Activated CD8-positive, alpha-beta T cell treated with anti-CD3 and anti-CD28 coated beads, Interleukin-2, amount 10 ng/mL, durations not matched to agents 7 days and 5 days (primary cell): ENCODE measurements at places on chromosomes 6 and 20. TPM values are rescaled to one million over a fixed set of nuclear protein-coding genes. Genes with fewer than 3 reads are reported as not detected.

GRCh38 chr6:148491638-148492251 is 149.1 kb downstream of the SASH1 start:
- no peak for DNase-seq
- peaks cover 5% of the 10 kb centered on the region for H3K27me3 ChIP-seq
- no peak overlapping the region for H3K27ac ChIP-seq
- H3K36me3 ChIP-seq: no peaks in the 10 kb centered on the region
- no peak overlapping the region for H3K4me3 ChIP-seq

DNA sequence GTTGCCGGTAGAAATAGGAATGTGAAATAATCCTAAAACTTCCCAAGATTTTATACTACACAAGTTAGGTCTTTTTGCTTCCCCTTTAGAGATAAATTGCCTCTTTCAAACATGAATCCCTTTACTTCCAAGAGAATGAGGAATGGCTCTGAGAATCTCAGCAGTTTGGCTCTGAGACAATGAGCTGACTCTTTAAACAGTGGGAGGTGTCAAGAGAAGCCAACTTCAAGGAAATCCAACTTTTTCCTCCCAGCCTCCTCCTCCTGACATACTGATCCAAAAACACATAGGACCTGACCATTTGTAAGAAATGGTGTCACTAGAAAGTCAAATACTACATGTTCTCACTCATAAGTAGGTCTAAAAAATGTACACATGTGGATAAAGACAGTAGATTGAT is 154.2 kb downstream of the ALDH8A1 start:
- DNase-seq: no peak
- H3K27ac ChIP-seq: no peak overlapping the region
- H3K4me1 ChIP-seq: no peaks in the 10 kb centered on the region
- no peak overlapping the region for H3K4me3 ChIP-seq
- H3K27me3 ChIP-seq: peaks cover 10% of the 10 kb centered on the region

DNA sequence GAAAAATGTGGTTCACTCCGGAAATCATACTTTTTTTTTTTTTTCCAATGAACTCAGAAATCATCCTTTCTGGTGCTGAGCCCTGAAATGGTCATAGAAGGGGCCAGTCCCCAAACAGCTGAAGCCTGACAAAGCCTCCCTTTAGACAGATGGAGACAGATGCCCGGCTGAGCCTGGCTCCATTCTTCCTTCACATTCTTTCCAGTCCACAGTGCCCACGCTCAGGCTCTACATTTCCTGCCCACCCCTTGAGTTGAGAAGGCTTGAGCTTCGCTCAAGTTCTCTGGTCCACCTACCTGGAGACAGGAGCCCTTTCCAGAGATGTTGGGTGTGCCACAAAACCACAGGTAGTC is 41.2 kb downstream of the KCNK5 start:
- no peaks in the 10 kb centered on the region for H3K27me3 ChIP-seq
- no peak overlapping the region for H3K27ac ChIP-seq
- no peak overlapping the region for H3K4me3 ChIP-seq
- no peak for DNase-seq
- peaks cover 29% of the 10 kb centered on the region for H3K36me3 ChIP-seq

- peaks cover 14% of the 10 kb centered on the region for H3K4me1 ChIP-seq
- no peaks in the 10 kb centered on the region for H3K36me3 ChIP-seq
- no peak overlapping the region for H3K4me3 ChIP-seq
- DNase-seq: no peak
- H3K27ac ChIP-seq: no peak overlapping the region
Observed at GRCh38 chr6:31173406-31173805, 2.9 kb upstream of the POU5F1 start.

The TRIM27 gene
- total RNA-seq: 60.1 TPM

- peaks cover 47% of the 10 kb centered on the region for H3K36me3 ChIP-seq
- no peak for DNase-seq
- no peak overlapping the region for H3K4me3 ChIP-seq
- H3K27me3 ChIP-seq: no peaks in the 10 kb centered on the region
- H3K4me1 ChIP-seq: peaks cover 2% of the 10 kb centered on the region
Observed at GRCh38 chr6:144777249-144777648, 492.1 kb downstream of the UTRN start.

The TRIM15 gene
- total RNA-seq: not detected

GRCh38 chr20:32906871-32907495 is 48.3 kb downstream of the EFCAB8 start:
- no peak for DNase-seq
- no peaks in the 10 kb centered on the region for H3K27me3 ChIP-seq
- no peak overlapping the region for H3K27ac ChIP-seq
- H3K4me3 ChIP-seq: no peak overlapping the region
- peaks cover 27% of the 10 kb centered on the region for H3K4me1 ChIP-seq

- no peaks in the 10 kb centered on the region for H3K36me3 ChIP-seq
- peaks cover 16% of the 10 kb centered on the region for H3K27me3 ChIP-seq
- H3K4me3 ChIP-seq: no peak overlapping the region
- H3K4me1 ChIP-seq: peaks cover 32% of the 10 kb centered on the region
- DNase-seq: no peak
Observed at GRCh38 chr6:7085911-7086310, 21.9 kb upstream of the RREB1 start.

The FAM135A gene
- total RNA-seq: 7.8 TPM

- peak overlapping the region; percentile 90 for H3K27ac ChIP-seq
- H3K4me3 ChIP-seq: peak overlapping the region; percentile 91
- peaks cover 29% of the 10 kb centered on the region for H3K36me3 ChIP-seq
- no peaks in the 10 kb centered on the region for H3K27me3 ChIP-seq
- H3K4me1 ChIP-seq: peaks cover 56% of the 10 kb centered on the region
- peak; percentile 68 for DNase-seq
Observed at GRCh38 chr6:10720265-10720959, 2.5 kb upstream of the TMEM14C start.

The RIPPLY2 gene
- not detected for total RNA-seq

The ZSCAN23 gene
- 0.79 TPM for total RNA-seq

- peaks cover 52% of the 10 kb centered on the region for H3K4me1 ChIP-seq
- H3K4me3 ChIP-seq: peak overlapping the region; percentile 61
- peak overlapping the region; percentile 67 for H3K27ac ChIP-seq
- no peaks in the 10 kb centered on the region for H3K27me3 ChIP-seq
Observed at GRCh38 chr20:50546729-50547314, 36.6 kb downstream of the PTPN1 start.

DNA sequence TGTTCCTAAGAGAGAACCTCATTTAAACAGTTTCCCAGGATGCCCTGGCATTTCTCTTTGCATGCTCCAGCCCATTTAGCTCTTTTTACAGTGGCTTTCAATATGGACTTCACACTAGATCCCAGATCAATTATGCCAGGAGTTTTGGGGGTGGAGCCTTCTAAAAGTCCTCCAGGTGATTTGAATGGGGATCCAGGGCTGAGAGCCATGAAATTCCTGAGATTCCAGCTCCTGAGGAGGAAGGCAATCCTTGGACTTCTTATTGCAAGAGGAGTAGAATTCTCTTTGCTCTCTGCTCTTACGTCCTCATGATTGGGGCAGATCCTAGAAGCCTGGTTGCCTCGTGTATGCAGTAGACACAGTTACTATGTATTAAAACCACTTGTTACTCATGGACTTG is 184.2 kb downstream of the DHX35 start:
- no peaks in the 10 kb centered on the region for H3K4me1 ChIP-seq
- H3K27me3 ChIP-seq: no peaks in the 10 kb centered on the region
- no peak overlapping the region for H3K4me3 ChIP-seq
- no peak overlapping the region for H3K27ac ChIP-seq
- DNase-seq: no peak
- no peaks in the 10 kb centered on the region for H3K36me3 ChIP-seq

DNA sequence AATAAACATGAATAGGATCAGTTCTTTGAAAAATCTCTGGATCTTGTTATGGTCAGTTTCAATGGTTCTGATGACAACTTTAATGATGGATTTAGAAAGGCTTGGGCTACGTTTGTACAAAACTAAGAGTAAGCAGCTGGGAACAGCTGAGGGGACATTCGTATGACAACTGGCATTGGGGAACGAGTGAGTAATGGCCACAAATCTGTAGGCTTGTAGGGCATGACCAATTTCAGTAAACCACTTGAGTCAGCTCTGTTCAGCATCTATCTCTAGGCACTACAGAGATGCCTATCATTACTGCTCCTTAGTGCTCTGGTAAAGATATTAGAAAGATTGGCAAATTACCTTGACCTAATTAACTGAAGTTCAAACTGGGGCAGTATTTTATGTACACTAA is 1375.6 kb downstream of the EPHA7 start:
- no peaks in the 10 kb centered on the region for H3K36me3 ChIP-seq
- no peak for DNase-seq
- H3K27me3 ChIP-seq: no peaks in the 10 kb centered on the region
- H3K4me3 ChIP-seq: no peak overlapping the region
- no peak overlapping the region for H3K27ac ChIP-seq
